ENCODE measurements at places on chromosomes 1 and 21.

- no peak for DNase-seq
Measured at GRCh38 chr1:30132602-30133286, 590.6 kb downstream of the MATN1 start.

GRCh38 chr1:44545961-44546360 is 128.3 kb downstream of the TMEM53 start:
- no peak for DNase-seq

DNA sequence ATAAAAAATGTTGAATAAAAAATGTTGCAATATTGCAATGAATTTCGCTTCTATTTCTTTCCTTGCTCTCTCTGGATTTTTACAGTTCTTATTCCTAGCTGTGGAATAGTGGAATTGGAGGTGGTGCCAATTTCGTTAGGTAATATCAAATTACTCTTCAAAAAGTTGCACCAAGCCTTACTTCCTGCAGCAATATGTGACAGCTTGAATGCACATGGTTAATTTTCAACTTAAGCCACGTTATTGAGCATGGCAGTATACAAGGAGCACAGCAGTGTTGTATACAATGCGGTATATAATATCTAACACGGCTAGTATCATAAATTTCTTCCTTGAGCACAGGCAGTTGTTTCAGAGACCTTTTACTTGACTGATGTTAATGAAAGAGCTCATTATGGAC is 152.5 kb downstream of the NOS1AP start:
- no peak for DNase-seq

DNA sequence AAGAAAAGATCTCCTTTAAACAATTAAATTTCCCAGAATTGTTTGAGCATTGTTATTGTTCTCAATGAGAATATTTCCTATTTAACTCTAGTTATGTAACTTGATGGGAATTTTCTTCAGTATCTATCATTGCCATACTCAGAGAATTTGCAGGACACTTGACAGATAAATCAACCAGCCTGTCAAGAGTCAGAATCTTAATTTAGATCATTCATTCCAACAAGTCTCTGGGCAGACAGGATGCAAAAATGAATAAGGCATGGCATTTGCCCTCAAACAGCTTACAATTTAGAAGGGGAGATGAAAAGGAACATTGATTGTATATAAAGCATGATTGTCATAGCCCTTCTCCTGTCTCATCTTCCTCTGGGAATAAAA is 7.3 kb upstream of the DISC1 start:
- no peak for DNase-seq

DNA sequence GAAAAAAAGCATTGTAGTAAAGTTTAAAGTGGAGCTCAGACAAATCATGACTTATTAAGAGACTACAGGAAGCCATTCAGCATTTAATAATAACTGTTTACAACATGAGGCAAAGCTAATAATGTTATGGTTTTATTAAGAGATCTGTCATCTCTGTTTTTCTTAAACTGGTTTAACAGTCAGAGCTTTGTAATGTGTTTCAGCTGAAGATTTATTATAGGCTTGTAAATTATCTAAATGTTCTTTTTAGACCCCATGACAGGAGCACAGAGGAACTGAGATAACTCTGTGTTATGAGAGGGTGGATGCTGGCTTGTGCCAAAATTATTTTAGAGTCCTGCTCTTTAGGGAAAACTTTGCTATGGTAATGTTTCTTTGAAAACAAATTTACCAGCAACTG is 38.0 kb upstream of the RWDD3 start:
- DNase-seq, result no peak

GRCh38 chr1:119617751-119618691 is 30.0 kb downstream of the ZNF697 start:
- DNase-seq, result no peak

- DNase-seq, result no peak
Measured at GRCh38 chr1:178941261-178941689, 70.4 kb upstream of the ANGPTL1 start.

- DNase-seq, result no peak
Measured at GRCh38 chr1:5435414-5435813, 556.8 kb downstream of the NPHP4 start.
